ENCODE measurements at places on chromosomes 1 and 21.

DNA sequence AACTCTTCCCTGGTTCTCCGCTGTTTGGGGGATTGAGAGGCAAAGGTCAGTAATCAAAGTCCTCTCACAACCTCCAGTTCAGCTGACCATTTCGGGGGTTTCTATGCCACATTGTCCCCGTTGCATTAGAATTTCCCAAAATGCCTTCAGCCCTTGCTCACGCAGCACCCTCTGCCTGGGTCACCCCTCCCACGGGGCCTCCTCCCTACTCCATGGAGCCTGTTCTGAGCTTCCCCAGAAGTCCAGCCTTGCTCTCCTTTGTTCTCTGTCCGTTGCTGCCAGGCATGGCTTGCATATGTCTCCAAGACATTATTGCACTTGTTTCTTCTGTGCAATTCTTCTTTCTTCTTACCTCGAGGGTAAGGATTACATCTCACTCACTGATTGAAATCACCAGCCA is 16.5 kb downstream of the DMRTB1 start:
- no peak for DNase-seq

DNA sequence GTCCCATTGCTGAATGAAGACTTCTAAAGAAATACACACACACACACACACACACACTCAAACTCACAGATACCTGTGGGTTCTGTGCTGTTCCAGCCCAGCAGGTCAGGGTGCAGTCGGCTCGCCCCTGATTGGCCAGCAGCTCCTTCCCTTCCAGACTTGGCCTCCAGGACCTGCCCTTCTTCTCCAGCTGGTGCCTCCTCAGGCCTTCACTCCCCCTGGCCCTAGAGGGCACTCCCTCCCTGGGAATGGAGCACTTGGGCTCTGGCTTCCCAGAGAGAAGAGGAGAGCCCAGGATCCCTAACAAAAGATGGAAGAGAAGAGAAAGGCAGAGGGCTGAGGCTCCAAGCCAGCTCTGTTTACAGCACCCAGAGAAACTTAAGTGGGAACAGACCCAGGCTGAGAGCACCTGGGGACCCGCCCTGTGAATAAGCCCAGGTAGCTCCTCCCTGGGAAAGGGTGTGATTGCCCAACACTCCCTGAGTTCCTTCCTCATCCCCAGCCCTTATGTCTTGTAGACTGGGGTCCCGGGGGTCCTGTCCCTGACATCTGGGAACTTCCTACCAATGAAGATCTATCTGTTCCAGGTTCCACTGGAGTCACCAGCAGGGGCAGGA is at the start of gene PGLYRP3:
Gene PGLYRP3, minus strand, starts transcription at position 383 of the 617 bp plus-strand sequence. CDS start 2,287 bp downstream, outside the sequence.
- DNase-seq = no peak

- no peak for DNase-seq
These were observed 6.3 kb upstream of the OSBPL9 start for GRCh38 chr1:51610637-51611036.

DNA sequence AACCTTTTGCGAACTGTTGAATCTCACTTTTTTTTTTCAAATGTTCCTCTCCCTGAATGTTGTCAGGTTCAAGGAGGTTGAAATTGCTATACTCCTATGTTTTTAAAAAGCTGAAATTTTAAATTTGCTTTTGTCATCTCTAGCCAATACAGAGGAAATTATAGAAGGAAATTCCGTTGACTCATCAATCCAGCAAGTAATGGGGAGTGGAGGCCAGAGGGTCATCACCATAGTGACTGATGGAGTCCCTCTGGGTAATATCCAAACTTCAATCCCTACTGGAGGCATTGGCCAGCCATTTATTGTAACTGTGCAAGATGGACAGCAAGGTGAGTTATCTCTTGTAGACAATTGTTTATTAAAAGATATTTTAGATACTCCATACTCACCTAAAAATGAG is 36.3 kb downstream of the GABPB2 start:
- peak; percentile 61 for DNase-seq

DNA sequence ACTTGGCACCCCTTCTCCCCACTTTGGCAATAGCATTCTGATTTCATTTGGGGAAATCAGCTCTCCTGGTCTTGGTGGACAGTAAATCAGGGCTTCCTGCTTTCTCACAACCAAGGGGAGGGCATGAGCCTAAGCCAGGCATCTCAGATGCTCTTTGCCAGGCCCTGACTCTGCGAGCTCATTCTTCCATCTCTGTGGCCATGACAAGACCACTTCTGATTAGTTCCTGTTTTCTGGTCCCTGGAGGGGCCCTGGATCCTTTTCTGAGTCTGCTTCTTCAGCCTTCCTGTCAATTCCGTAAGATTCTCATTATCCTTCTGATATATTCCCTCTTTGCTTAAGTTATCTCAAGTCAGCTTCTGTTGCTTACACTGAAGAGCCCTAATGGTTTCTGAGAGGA is 210.4 kb downstream of the HIVEP3 start:
- no peak for DNase-seq

- DNase-seq = no peak
These were observed 628.2 kb downstream of the USP25 start for GRCh38 chr21:16357994-16358393.

DNA sequence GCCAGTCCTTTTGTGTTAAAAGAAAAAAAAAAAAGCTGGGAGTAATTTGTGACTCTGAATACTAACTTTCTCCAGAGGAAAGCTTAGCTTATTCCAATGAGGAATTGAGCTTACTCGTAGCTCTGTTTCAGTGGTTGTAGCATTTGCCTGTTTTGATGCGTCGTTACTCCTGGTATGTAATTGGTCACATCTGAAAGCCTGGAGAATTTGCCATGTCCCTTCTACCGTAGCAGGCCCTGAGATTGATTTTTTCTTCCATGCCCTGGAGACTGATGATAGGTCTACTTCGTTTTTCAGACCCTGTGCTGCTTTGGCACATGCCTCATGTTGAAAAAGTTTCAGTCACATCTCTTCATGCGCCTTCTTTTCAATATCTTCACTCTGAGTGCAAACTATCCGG is 1103.0 kb downstream of the PLA2G4A start:
- no peak for DNase-seq

DNA sequence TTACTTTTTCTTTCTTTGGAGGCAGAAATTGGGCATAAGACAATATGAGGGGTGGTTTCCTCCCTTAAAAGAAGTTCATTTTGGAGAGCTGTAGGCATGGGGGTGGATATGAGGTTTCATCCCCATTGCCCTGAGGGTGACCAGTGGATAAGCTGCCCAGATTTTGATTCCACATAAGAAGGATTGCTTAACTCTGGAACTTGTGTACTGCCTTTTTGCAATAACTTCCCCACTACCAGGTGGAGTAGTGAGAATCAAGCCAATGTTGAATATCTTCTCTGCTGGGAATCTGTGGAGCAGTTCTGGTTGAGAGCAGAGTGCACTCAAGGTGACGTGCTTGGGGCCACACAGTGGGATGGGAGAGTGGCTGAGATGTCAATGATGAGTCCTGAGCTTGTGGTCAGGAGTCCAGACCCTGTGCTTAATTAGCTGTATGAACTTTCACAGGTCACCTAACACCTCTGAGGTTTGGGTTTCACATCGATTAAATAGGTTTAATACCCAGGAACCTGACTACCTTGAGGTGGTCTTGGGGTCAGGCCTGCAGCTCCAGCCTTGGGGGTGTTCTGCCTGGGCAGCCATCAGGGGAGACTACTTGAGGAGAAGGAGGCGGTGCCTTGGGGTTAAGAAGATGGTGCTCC is 152.9 kb downstream of the FCRL5 start:
- DNase-seq = no peak

DNA sequence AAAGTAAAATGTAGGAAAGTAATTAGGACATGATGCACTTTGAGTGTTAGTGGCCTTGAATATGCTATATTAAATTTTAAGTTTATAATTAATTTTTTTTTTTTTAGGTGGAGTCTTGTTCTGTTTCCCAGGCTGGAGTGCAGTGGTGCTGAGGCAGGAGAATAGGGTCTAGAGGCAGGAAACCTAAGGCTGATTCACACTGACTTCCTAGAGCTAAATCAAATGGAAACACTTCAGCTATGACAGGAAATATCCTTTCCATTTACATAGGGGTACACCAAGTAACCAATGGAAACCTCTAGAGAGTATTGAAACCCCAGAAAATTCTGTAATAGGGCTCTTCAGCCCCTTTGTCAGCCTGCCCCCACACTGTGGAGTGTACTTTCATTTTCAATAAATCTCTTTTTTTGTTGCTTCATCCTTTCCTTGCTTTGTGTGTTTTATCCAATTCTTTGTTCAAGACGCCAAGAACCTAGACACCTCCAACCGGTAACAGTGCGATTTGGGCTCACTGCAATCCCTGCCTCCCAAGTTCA is 17.9 kb upstream of the THRAP3 start:
- no peak for DNase-seq

DNA sequence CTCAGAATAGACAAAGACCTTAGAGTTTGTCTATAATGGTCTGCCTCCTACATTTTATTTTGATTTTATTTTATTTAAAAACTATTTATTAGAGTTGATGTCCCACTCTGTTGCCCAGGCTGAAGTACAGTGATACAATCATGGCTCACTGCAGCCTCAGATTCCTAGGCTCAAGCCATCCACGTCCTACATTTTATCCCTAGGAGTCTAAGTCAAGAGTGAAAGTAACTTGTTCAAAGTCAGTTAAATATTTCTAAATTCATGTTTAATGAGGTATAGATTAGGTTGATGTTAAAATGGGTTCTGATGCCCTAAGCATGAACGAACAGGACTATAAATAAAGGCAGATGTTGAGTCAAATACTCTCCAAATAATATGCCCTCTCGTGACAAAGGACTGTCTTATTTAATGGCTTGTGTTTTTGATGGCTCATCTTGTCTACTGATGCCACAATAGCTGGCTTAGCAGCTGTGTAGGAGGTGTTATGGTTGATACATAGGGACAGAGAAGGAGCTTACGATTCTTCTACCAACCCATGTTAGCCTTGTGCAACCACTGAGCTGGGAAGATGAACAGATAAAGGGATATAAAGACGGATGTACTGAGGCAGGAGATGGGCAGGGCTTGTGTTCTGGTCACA is 66.0 kb upstream of the CR1L start:
- no peak for DNase-seq

GRCh38 chr1:192133350-192133926 is 24.8 kb upstream of the RGS18 start:
- no peak for DNase-seq

DNA sequence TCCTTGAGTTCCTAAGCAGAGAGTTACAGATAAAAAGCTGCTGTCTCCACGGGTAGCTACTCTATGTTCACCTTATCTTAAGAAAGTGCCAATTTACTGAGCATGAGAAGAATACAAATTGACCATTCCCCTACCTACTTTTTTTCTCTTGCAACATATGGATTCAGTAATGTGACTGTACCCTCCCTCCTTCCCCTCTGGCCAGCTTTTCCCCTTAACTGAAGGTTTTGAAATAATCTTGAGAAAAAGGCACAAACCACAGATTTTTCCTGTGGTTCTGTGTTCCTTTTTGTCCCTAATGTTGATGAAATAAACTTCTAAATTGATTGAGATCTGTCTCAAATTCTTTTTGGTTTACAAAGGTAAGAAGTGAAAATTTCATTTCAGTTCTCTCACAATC is 2.6 kb upstream of the CD2 start:
- DNase-seq = no peak

DNA sequence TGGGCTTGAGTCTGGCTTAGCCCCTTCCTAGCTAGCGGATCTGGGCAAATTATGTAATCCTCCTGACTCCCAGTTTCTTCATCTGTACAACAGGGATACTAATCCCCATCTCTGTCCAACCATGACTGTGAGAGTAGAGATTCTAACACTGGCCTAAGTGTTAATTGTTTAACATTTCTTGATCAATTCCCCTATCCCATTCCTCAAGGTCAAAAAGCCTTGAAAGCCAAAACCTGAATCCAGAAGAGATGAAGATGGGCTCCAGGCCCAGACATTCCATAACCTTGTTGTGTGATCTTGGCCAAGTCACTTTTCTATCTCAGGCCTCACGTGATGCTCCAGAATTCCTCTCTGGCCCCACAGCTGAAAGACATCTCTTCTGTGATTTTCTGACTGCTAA is 18.8 kb upstream of the PHLDA3 start:
- DNase-seq = no peak

DNA sequence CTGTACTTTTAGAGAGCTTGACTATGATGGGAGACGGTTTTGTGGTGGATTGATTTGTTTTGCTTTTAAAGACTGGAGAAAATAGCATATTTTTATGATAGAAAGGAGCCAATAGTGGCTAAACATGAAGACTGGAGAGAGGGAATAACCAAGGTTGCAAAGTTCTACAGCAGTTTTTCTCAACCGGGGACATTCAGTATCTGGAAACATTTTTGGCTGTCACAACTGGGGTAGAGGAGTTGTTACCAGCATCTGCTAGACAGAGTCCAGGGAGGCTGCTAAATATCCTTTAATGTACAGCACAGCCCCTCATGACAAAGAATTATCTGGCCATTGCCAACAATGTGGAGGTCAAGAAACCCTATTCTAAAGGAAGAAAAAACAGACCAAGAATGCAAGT is 38.4 kb upstream of the RAP1A start:
- DNase-seq = no peak

GRCh38 chr1:14366091-14367018 is 232.1 kb upstream of the KAZN start:
- DNase-seq = peak; percentile 83

DNA sequence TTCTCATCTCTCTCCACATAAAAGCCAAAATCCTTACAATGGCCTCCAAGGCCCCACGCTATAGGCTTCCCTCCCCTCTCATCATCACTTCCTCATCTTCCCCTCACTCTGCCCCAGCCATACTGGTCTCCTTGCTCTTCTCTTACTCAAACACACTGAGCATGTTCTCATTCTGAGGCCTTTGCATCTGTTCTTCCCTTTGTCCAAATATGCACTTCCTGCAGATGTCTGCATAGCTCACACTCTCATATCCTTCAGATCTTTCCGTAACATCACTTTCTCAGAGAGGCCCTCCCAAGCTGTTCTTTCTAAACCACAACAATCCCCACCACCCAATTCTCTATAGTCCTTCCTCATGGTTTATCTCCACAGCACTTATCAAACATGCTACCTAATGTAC is 284.1 kb downstream of the HHIPL2 start:
- DNase-seq = no peak

GRCh38 chr1:3992103-3992556 is 92.1 kb upstream of the C1orf174 start:
- peak; percentile 46 for DNase-seq

GRCh38 chr1:3130268-3130667 is 61.3 kb downstream of the PRDM16 start:
- DNase-seq = peak; percentile 2

DNA sequence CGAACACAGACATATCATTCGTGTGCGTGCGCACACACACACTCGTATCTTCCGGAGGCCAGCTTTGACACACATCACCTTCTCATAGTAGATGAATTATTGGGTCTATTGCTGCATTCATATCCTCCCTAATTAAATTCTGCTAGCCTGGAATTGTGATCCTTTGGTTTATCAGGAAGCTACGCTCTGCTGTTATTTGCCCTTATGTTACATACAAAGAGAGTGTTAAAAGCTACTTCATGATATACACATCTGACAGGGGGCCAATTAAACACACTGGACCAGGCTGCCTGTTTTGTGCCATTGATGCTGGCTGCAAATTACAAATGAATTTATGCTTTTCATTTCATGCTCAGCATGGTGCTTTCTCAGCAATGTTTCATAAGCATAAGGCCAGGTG is 252.0 kb downstream of the RHOU start:
- DNase-seq = no peak

GRCh38 chr1:62585469-62586155 is 11.7 kb upstream of the ANGPTL3 start:
- DNase-seq = no peak

GRCh38 chr1:247358920-247359319 is 27.3 kb upstream of the ZNF496 start:
- DNase-seq = no peak

- DNase-seq = no peak
These were observed at the start of gene PM20D1 for GRCh38 chr1:205849619-205850355. Gene PM20D1 (minus strand): TSS chr1:205850132. CDS start chr1:205850072, 60 bp downstream.

Measured in eye (tissue), 1 donor.